ENCODE measurements at places on chromosomes 7 and 10.
A peak's percentile ranks its signal among the peaks of the same experiment; 100 is the strongest.

GRCh38 chr7:5699467-5700384 lies 81.7 kb downstream of the RNF216 start:
- DNase-seq = peak; percentile 67

DNA sequence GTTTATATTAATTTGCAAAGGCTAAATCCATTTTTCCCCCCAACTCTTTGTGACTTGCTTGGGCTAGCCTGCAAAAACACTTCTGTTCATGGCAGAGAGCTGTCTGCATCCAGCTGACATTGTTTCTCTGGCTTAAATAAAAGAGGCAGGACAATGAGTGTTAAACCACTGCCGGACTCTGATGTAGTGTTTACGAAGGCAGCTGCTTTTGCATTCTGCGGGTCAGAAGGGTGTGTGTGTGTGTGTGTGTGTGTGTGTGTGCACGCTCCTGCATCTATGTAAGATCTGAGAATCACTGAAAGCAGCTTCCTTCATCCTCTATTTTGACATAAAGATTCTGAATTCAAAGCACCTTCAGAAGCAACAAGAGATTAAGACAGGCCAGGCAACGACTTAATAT lies 28.3 kb downstream of the NRP1 start:
- no peak for DNase-seq

GRCh38 chr7:115406219-115406618 lies 484.3 kb downstream of the MDFIC start:
- no peak for DNase-seq

DNA sequence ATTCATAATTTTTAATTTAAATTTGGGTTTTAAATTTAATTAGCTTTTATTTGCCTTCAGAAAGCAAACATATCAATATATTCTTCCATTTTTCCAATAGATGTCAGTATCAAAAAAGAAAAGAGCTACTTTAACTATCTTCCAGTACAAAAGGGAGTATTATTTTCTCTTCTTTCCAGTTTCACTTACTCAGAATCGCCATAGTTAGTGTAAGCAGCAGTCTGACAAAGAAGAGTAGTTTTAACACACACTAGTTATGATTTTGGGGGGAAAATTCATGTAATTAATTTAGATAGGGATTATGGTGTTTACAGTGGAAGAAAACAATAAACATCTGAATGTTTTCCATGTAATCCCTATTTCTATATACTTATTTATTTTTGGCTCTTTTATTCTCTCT lies 272.6 kb upstream of the DGKB start:
- DNase-seq = no peak
